ENCODE measurements at places on chromosomes 5 and 9. TPM values are rescaled to one million over a fixed set of nuclear protein-coding genes. Genes with fewer than 3 reads are reported as not detected.

- no peak for DNase-seq
Observed at GRCh38 chr5:177433658-177434217, 7.3 kb downstream of the GRK6 start.

- peak; percentile 96 for DNase-seq
Observed at GRCh38 chr5:150143350-150144245, 12.0 kb downstream of the PDGFRB start.

DNA sequence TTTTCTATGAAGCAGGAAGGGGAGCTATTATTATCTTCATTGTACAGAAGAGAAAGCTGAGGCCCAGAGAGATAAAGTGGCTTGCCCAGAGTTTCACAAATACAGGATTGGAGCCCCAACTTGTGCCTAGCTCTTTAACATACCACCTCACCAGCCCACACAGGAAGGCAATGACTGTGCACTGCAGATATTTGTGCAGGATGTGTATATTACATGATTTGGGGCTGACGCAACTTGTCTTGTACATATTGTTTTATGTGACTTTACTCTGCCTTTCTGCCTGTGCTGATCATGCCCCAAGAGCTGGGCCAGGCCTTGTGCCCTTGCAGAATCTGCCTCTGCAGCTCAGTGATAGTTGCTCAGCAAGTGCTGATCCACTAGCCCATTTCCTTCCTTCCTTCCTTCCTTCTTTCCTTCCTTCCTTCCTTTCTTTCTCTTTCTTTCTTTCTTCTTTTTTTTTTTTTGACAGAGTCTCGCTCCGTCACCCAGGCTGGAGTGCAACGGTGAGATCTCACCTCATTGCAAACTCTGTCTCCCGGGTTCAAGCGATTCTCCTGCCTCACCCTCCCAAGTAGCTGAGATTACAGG lies 106.6 kb upstream of the TBCA start:
- DNase-seq, result peak; percentile 92

- DNase-seq, result no peak
Observed at GRCh38 chr9:128636556-128637530, 19.8 kb downstream of the DYNC2I2 start.

DNA sequence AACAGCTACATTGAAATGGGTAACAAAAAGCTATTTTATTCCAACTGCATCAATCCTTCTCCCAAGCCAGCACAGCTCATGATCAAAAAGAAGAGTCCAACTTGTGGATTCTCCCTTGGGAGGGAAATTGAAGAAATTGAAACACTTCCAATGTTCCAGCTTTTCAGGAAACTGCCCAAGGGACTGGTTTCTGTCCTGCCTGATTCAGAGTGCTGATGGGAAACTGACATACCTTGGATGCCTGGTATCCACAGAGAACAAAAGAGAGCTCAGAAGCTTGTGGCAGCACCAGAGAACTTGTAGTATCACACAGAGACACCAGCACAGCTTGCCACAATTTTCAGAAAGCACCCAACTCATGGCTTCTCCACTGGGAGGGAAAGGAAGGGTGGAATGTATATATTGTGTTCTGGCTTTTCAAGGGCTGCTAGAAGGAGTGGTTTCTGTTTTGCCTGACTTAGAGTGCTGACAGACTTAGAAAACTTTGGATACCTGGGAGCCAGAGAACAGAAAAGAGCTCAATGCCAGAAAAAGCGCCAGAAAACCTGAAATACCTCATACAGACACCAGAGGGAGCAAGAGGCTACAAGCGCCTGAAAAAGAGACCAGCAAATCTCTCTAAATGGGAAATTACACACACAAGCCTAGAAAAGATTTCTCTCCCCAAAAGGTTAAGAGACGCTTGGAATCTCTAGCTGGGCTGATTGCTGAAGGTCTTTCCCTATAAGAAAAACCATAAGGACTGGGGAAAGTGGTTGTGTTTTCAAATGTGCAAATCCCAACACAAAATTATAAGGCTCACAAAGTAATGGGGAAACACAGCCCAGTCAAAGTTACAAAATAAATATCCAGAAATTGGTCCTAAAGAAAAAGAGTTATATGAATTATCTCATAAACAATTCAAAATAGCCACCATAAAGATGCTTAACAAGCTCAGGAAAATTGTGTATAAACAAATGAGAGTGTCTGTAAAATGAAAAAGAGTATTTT lies 178.8 kb downstream of the SPOCK1 start:
- peak; percentile 51 for DNase-seq

- DNase-seq, result peak; percentile 72
Observed at GRCh38 chr5:130601-131131, 38.7 kb downstream of the PLEKHG4B start.

- DNase-seq, result no peak
Observed at GRCh38 chr5:123582550-123583285, 70.7 kb downstream of the CSNK1G3 start.

DNA sequence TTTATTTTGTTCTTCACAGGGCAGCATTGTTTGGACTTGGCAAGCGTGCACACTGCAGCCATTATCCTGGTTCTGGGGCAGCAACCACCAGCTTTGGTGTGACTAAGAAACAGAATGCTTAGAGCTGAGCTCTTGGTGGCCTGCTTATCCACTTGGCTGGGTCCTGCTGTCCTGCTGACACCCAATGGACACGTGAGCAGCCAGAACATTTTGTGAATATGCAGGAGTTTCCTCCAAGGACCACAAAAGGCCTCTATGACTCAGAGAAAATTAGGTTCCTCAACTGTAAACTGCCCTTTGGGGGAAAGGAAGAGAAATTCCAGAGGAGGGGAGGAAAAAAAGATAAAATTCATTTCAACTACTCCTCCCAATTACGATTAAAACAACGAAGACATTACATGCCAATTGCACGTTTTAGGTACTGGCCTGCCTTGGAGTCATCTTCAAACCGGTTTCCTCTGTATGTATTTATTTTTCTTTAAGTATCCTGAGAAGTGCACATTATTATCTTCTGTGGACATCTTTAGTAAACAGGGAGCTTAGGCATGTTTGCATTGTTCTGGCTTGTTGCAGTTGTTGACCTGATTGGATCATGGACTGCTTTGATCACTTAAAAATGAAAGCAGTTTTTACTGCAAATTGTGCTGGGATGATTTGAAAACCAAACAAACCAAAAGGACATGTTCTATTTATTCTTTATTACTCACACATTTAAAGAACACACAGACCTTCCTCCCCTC lies 82.3 kb upstream of the TLE4 start:
- peak; percentile 62 for DNase-seq

GRCh38 chr5:78527925-78528324 lies 120.6 kb downstream of the LHFPL2 start:
- DNase-seq, result no peak

GRCh38 chr9:93572636-93573515 lies 3.5 kb upstream of the PHF2 start:
- DNase-seq, result no peak

DNA sequence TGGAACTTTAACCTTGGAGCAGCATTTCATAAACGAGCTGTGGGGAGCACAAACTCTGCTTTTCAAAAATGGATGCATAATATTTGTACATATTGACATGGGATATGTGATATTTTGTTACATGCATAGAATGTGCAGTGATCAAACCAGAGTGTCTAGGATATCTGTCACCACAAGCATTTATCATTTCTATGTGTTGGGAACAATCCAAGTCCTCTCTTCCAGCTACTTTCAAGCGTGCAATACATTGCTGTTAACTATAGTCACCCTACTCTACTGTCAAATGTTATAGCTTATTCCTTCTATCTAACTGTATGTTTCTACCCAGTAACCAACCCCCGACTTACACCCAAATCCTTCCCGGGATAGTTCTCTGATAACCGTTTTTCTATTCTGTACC lies 15.0 kb upstream of the C5orf58 start:
- DNase-seq, result no peak

DNA sequence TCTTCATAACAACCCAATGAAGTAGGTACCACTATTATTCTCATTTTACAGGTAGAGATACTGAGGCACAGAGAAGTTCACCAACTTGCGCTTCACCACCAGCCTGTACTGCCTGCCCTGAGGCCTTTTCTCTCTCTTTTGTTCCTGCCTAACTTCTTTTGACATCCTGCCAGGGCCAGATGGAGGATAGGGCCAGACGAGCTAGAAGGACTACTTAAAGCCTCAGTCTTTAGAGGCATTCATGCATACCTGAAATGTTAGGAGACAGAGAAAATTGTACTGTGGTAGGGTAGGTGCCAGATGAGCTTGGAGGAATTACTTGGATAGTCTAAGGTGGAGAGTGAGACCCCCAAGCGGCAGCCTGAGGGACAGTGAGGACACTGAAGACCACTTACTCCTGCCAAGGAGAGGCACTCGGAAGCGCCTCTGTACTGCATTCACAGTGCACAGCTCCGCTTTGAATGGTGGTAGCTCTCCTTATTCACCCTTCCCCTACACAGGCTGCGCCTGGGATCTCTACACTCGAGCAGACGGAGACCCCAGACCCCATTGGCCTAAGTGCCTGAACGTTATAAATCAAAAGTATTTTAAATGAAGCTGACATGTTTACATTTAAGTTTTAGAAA lies 6.2 kb upstream of the ORM1 start:
- DNase-seq, result no peak

GRCh38 chr5:179867079-179867465 lies 8.5 kb upstream of the MRNIP start:
- DNase-seq, result no peak

GRCh38 chr9:114560956-114561355 lies 26.6 kb upstream of the ATP6V1G1 start:
- DNase-seq, result no peak

- peak; percentile 84 for DNase-seq
Observed at GRCh38 chr9:129139233-129139992, 28.2 kb downstream of the PTPA start.

DNA sequence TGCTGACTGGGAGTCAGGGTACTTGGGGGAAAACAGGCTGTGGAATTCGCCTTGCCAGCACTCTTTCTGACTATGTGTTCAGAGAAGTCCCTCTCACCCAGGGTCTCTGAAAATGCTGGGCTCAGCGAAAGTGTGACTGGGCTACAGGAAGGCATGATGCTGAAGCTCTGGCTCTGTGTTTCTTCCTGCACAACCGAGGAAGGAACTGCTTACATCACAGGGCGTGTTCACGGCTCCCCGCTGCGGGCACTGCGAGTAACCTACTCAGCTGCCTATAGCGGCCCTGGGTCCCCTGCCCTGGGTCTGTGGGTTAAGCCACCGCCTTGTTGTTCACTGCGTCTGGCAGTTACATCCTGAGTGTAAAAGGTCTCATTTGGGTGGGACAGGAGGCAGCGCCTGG lies 222.4 kb upstream of the IRX4 start:
- DNase-seq, result no peak

DNA sequence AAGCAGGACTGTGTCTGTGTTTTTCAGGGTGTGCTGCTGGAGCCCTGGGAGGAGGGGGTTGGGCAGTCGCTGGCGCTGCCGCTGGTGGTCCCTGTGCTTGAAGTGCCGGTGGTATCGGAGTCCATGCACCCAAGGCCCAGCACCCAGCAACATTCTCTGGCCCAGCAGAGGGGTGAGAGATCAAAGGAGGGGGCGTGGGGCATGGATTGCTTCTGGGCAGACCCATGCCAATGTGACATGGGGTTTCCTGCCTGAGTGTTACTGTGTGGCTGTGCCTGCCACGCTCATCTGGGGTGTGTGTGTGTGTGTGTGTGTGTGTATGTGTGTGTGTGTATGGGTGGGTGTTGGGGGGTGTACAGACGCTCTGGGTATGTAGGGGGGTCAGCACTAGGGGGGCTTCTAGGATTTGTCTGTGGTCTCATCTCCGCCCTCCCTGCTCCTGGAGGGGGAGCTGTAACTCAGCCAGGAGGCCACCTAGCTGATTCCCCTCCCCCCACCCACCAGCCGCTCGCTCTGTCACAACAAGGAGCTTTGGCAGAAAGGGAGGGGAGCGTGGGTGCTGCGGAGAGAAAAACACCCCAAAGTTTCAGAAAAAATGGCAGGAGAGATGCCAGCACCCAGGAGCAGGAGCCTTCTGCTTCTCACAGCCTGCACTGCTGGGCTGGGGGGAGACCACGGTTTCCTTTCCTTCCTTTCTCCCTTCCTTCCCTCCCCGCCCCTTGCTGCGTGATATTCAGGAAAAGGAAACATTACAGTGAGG lies 35.9 kb upstream of the HSPA9 start:
- DNase-seq, result no peak

The SCGB3A2 gene
- total RNA-seq, result not detected

The RFESD gene
- total RNA-seq, result 2.7 TPM

The BHMT2 gene
- 0.56 TPM for total RNA-seq

The PCDHB7 gene
- 0.28 TPM for total RNA-seq

The DOLPP1 gene
- 6.7 TPM for total RNA-seq

The FSTL4 gene
- total RNA-seq, result 0.18 TPM

The RNF208 gene
- total RNA-seq, result not detected

The GIN1 gene
- total RNA-seq, result 2.9 TPM

The SPATA31E1 gene
- total RNA-seq, result not detected

The CYLC2 gene
- not detected for total RNA-seq

The SLC6A7 gene
- total RNA-seq, result not detected

The SHOC1 gene
- total RNA-seq, result not detected

The CEP120 gene
- total RNA-seq, result 46.1 TPM

The FBP2 gene
- total RNA-seq, result not detected
